Amniotic epithelial cell (primary cell): ENCODE measurements at places on chromosomes 3 and 15.

DNA sequence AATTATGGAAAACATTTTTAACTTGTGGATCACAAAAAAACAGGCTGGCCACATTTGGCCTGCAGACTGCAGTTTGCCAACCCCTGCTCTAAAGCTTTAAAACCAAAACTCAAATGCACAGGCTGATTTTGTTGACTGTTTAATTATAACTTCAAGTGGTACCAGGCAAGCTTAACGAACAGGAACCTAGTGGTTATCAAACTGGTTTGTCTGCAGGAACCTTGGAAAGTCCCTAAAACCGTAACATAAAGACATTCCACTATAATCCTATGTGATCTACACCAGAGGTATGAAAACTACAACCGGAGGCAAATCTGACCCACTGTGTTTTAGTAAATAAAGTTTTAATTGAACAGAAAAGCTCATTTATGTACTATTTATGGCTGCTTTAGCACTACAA lies 52.4 kb downstream of the TBL1XR1 start:
- DNase-seq, result no peak

DNA sequence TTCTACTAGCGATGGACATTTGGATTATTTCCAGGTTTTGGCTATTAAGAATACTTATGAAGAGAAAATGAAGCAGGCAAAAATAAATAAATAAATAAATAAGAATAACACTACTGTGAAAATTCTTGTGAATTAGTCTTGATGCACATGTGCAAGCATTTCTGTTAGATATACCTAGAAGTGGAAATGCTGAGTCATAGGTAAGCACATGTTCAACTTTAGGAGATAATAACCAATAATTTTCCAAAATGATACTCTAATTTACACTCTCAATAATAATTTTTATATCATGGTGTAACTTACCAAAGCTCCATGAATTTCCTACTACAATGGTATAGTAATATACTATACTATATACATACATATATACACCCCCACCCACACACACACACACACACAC lies 23.4 kb downstream of the EMC4 start:
- DNase-seq, result no peak

GRCh38 chr3:85846940-85847339 lies 888.2 kb downstream of the CADM2 start:
- DNase-seq, result no peak

- DNase-seq, result no peak
Measured at GRCh38 chr3:42847731-42848130, 27.9 kb downstream of the CYP8B1 start.

GRCh38 chr3:37693511-37694283 lies 168.0 kb upstream of the CTDSPL start:
- no peak for DNase-seq

DNA sequence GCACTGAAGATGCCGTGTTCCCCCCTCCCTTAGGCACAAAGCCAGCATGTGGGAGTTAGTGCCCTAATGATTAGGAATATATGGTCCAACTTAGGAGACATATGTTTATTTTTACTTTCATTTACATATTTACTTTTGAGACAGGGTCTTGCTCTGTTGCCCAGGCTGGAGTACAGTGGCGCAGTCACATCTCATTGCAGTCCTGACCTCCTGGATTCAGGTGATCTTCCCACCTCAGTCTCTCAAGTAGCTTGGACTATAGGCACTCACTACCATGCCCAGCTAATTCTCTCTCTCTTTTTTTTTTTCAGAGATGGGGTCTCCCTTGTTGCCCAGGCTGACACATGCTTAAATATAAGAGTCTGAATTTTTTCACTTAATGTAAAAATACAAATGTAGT lies 51.6 kb upstream of the TBC1D23 start:
- DNase-seq, result no peak

GRCh38 chr3:120567370-120568201 lies 28.6 kb upstream of the NDUFB4 start:
- peak; percentile 28 for DNase-seq
